ENCODE measurements at places on chromosomes 1 and 21. TPM values are rescaled to one million over a fixed set of nuclear protein-coding genes. Genes with fewer than 3 reads are reported as not detected.

DNA sequence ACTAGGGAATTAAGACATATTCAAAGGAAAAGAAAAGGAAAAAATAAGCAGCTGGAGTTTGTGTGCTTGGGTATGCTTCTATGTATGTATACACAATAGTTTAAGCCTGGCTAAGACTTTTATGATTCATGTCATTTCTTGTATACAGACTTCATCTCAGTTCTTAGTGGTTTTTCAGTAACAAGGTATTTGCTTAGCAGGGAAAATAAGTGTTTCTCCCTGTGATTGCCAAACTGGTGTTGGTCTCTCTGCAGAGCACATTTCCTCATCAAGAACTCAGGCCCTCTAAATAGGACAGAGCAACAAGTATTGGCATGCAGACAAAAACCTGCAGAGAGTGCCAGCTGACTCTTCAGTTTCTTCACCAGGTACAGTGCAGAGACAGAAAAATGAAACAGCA is 484.4 kb upstream of the ZRANB2 start:
- H3K27ac ChIP-seq, result no peak overlapping the region
- DNase-seq, result peak; percentile 25
- H3K36me3 ChIP-seq, result no peaks in the 10 kb centered on the region
- no peak overlapping the region for H3K4me3 ChIP-seq
- H3K27me3 ChIP-seq, result no peaks in the 10 kb centered on the region

GRCh38 chr1:187481581-187482148 is 652.9 kb downstream of the PLA2G4A start:
- H3K4me1 ChIP-seq, result no peaks in the 10 kb centered on the region
- no peak overlapping the region for H3K27ac ChIP-seq
- H3K36me3 ChIP-seq, result no peaks in the 10 kb centered on the region
- no peaks in the 10 kb centered on the region for H3K27me3 ChIP-seq

- no peaks in the 10 kb centered on the region for H3K27me3 ChIP-seq
- no peak overlapping the region for H3K27ac ChIP-seq
- DNase-seq, result no peak
- no peaks in the 10 kb centered on the region for H3K4me1 ChIP-seq
Measured at GRCh38 chr1:247360991-247361731, 29.5 kb upstream of the ZNF496 start.

Gene GFI1
- 0.32 TPM for total RNA-seq

Gene GJB3
- total RNA-seq, result 5.4 TPM
